ENCODE measurements at places on chromosomes 12 and 14. TPM values are rescaled to one million over a fixed set of nuclear protein-coding genes. Genes with fewer than 3 reads are reported as not detected.

TGFB3 gene
- 1.3 TPM for total RNA-seq

SRSF9 gene
- total RNA-seq, result 349 TPM

HOXC10 gene
- total RNA-seq, result not detected

RPL10L gene
- not detected for total RNA-seq

DPY19L2 gene
- total RNA-seq, result under 0.01 TPM
